GM04503 (cell line): ENCODE measurements at places on chromosomes 5 and 9.
A peak's percentile ranks its signal among the peaks of the same experiment; 100 is the strongest.

GRCh38 chr5:167759057-167759821, 532.2 kb upstream of the WWC1 start:
- DNase-seq = peak; percentile 81

- DNase-seq = no peak
Observed at GRCh38 chr5:175032741-175033151, 308.4 kb downstream of the MSX2 start.

DNA sequence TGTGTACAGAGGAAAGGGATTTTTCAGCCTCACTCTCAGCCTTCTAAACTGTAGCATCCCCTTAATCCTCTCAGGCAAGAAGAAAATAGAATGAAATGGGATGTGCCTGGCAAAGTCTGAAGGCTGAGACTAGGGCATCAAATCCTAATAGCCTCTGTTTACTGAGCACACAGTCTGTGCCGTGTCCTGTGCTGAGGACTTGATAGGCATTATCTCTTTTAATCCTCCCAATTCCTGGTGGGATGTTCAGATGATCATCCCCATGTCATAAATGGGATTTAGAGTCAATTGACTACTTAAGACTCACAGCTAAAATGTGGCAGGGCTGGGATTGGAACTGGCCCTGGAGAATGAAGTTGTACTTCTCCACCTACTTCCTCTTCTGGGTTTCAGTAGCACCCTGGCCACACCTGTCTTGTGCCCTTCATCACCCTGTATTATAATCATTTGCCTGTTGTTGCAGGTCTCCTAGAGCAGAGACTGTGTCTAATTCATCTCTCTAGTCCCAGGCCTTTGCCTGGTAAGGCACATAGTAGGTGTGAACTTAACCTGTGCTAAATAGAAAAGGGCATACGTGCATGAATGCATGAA, 81.0 kb downstream of the WWC1 start:
- no peak for DNase-seq

DNA sequence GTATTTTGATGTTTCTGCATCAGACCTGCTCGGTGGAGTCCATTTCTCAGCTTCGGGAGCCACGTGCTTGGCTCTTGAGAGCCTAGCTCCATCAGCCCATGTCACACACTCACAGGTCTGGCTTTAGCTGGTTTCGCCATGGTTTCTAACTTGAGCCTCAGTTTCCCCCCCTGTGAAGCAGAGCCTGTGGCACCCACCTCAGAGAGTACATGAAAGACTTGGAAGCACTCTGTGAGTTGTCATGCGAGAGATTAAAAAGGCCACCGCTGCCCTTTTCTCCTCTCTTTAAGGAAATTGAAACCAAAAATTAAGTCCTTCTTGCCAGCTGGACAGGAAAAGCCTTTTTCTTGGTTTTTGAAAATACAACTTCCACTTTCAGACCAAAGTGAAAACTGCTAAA, 8.8 kb downstream of the TENT4A start:
- no peak for DNase-seq

DNA sequence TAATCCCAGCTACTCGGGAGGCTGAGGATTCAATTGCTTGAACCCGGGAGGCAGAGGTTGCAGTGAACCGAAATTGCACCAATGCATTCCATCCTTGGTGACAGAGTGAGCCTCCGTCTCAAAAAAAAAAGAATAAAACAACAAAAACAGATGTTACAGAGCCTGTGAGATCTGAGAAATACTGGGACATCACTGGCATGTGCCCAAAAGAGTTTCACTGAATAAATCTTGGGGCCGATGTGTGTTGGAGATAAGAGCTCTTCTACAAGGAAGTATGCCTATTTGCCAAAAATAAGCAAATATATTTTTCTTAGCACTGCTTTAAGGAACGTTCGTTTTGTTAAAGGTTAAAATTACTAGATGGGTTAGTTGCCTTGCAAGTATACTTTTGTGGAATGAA, 55.1 kb downstream of the KIAA1958 start:
- no peak for DNase-seq

GRCh38 chr5:89606939-89607534, 724.1 kb upstream of the MEF2C start:
- DNase-seq = no peak

DNA sequence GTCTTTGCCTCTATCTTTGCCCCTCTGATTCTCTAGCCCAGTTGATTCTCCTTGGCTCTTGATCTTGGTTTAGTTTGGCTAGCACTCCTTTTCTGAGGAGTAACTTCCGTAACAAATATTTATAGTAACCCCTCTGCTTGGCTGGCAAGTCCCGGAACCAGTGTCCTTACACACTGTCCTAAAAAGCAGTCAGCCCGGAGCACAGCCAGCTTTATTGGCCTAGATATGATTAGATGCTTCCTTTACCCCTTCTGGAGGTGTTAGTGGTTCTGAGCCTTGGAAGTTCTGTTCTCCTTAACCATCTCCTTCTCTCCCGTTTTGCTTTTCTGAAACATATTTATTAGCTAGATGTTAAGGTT, 17.0 kb upstream of the MSMP start:
- no peak for DNase-seq

DNA sequence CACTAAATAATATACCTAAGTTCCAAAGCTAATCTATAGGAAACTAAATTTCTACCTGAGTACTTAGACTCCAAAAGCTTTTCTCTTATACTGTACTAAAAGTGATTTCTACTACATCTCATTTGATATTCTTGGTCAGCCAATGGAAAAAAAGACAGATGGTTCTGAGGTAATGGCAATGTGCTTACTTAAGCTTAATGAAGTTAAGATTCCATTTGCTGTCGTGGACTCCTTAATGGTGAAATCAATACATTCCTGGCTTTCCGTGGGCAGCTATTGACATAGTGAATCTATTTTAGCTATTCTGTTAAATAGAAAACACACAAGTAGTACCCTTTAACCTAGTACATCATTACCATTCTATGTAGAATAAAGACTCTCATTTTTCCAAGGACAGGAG, 1825.6 kb upstream of the CDH9 start:
- DNase-seq = no peak

- no peak for DNase-seq
Observed at GRCh38 chr5:107949688-107950341, 279.1 kb upstream of the EFNA5 start.

DNA sequence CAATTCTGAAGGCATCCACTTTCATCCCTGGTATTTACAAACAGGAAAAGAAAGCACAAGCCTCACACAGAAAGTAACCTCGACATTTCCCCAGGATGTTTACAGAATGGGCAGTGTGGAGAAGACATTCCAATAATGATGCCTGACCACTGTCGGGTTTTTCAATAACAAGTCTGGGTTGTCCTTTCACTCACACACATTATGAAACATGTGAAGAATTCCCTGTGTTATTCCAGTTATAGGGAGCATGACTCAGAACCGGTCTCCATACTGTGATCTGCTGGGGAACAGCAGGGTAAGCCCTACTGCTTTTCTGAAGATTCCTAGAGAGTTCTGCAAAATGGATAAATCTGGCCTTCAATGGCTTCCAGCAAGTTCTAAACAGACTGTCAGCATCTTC, 155.3 kb downstream of the ADAMTS12 start:
- DNase-seq = peak; percentile 85

DNA sequence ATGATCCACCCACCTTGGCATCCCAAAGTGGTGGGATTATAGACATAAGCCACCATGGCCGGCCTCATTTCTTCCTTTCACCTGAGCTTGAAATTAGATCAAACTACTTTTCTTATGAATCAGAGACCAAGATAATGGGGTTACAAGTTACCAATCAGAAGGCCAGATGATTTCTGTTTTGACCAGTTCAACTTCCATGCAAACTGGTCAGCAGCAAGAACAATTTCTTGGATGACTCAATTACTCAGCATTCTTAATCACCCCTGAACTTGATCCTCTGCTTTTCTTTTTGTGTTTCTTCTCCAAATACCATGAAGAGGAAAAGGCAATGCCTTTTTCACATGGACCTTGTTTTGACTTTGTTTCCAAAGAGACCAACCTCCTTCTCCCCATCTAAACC, 10.0 kb upstream of the PLIN2 start:
- no peak for DNase-seq

- peak; percentile 64 for DNase-seq
Observed at GRCh38 chr9:81635521-81636254, 53.7 kb downstream of the TLE1 start.

- no peak for DNase-seq
Observed at GRCh38 chr5:9524941-9525340, 20.9 kb downstream of the SEMA5A start.

DNA sequence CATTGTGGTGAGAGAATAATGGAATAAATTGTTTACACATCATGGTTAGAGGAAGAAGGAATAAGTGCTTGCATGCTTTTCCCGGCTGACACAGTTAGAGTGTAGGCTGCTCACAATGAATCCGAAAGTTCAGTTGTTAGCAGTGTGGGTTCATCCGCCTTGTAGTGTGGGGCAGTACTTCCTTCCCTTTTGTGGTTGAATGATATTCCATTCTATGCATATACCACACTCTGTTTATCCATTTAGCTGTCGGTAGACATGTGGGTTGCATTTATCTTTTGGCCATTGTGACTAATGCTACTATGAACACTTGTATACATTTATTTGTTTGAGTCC, 84.0 kb downstream of the COL5A1 start:
- no peak for DNase-seq

- DNase-seq = no peak
Observed at GRCh38 chr9:33426843-33427293, 20.5 kb downstream of the AQP3 start.

- no peak for DNase-seq
Observed at GRCh38 chr5:143376911-143377813, 26.3 kb downstream of the NR3C1 start.

DNA sequence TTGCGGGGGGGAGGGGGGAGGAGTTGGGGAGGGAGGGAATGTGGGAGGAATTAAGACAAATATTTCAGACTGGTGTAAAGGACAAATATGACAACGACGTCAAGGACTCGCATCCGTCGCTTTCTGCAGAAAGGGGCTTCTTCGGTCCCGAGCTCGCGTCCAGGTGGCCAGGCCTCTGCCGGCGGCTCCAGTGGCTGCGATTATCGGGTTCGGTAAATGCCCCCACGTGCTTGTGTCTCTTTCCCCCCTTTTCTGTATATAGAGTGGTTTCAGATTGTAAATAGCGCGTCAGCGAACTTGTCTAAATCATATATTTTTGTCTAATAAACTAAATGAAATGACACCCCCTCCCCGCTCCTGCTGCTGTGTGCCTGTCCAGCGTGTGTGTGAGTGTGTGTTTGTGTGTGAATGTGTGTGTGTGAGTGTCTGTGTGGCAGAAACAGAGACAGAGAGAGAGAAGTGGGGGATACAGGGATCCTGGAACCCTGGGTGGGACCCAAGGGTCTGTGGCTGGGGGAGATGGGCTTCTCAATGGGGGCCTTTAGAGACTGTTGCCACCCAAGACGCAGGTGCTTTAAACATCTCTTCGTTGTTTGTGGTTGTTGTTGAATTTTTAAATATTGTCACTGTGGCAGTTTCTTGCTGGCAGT, 5.6 kb downstream of the IRX1 start:
- DNase-seq = no peak

- no peak for DNase-seq
Observed at GRCh38 chr5:94545870-94546625, 72.4 kb downstream of the KIAA0825 start.

DNA sequence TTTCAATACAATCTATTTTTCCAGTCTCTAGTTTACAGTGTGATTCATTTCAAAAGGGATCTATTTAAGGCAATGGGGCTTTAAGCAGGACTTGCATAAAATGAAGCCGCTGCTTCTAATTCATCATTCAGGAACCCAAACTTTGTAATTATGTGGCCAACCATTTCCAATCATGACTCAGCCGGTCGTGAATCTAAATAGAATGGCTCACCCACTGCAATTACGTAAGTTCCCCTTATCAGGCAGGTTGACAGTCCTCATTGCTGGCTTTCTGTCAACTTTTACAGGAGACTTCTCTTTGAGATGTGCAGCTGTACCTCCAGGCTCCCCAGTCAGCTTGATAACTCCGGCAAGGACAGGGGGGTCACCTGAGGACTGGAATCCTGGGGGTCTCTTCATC, 152.8 kb upstream of the DAP start:
- peak; percentile 67 for DNase-seq

GRCh38 chr5:133453831-133454230, 158.5 kb downstream of the FSTL4 start:
- no peak for DNase-seq

- DNase-seq = no peak
Observed at GRCh38 chr5:97906135-97906534, 723.1 kb upstream of the RIOK2 start.
